ENCODE measurements at places on chromosomes 3 and 15.

- DNase-seq = no peak
Measured at GRCh38 chr15:69548395-69549180, 96.0 kb downstream of the RPLP1 start.

DNA sequence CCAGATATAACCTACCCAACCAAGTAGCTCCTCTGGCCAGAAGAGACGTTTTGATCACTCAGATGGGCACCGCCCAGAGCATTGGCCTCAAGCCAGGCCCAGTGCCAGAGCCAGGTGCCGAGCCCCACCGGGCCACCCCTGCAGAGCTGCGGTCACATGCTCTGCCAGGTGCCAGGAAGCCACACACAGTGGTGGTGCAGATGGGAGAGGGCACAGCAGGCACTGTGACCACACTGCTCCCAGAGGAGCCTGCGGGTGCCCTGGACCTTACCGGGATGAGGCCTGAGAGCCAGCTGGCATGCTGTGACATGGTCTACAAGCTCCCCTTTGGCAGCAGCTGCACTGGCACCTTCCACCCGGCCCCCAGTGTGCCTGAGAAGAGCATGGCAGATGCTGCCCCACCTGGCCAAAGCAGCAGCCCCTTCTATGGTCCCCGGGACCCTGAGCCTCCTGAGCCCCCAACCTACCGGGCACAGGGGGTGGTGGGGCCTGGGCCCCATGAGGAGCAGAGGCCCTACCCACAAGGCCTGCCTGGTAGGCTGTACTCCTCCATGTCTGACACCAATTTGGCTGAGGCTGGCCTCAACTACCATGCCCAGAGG is 19.1 kb upstream of the APEH start:
- DNase-seq = no peak

GRCh38 chr3:5051772-5052171 is 70.3 kb upstream of the ARL8B start:
- no peak for DNase-seq

- no peak for DNase-seq
Measured at GRCh38 chr3:120449701-120450599, 842 bp downstream of the FSTL1 start.

GRCh38 chr3:161510510-161511260 is 14.1 kb downstream of the OTOL1 start:
- no peak for DNase-seq

- DNase-seq = no peak
Measured at GRCh38 chr15:27550635-27551034, 548.5 kb downstream of the OCA2 start.

GRCh38 chr3:187434524-187434923 is 66.3 kb downstream of the RTP4 start:
- DNase-seq = no peak

DNA sequence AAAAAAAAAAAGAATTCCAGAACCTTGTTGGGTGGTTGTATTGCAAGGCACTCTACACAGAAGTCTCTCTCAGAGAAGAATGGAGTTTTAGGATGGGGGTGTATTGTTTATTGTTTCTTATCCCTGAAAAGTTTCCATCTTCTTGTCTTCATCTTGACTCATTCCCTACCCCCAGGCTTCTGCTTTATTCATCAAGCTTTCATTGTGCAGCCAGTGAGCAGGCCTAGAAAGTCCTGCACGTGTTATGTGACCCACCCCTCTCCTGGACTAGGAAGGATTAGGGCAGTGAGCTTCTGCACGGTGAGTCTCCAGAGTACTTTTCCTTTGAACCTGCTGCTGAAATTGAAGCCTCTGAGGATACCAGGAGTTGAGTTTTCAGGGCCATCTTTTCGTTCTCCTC is 150.9 kb upstream of the IL12A start:
- no peak for DNase-seq

Data from ecto neural progenitor cell (in vitro differentiated cells).